CMK (cell line): ENCODE measurements at places on chromosomes 6 and 20.

DNA sequence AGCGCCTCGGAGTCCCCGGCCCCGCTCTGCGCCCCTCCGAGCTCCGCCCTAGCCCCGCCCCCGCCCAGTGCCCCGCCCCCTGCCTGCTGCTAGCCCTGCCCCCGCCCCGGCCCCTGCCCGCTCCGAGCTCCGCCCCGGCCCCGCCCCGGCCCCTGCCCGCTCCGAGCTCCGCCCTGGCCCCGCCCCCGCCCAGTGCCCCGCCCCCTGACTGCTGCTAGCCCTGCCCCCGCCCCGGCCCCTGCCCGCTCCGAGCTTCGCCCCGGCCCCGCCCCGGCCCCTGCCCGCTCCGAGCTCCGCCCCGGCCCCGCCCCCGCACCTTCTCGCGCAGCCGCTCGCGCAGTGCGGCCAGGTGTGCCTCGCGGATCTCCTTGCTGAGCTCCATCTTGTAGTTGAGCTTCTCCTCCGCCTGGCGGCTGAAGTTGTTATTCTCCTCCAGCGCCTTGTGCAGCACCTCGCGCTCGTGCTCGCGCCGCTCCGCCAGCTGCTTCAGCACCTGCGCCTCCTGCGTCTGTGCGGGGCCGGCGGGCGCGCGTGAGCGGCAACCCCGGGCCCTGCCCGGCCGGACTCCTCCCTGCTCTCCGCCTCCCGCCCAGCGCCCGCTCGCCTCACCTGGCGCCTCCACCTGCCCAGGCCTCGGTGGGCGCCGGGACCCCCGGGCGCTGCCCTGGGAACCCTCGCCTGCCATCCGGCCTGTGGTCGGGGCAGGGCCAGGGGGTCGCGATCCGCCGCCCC, 11.3 kb downstream of the STMN3 start:
- peak; percentile 51 for DNase-seq

- peak; percentile 24 for DNase-seq
Observed at GRCh38 chr20:52150440-52151258, 40.9 kb downstream of the ZFP64 start.

DNA sequence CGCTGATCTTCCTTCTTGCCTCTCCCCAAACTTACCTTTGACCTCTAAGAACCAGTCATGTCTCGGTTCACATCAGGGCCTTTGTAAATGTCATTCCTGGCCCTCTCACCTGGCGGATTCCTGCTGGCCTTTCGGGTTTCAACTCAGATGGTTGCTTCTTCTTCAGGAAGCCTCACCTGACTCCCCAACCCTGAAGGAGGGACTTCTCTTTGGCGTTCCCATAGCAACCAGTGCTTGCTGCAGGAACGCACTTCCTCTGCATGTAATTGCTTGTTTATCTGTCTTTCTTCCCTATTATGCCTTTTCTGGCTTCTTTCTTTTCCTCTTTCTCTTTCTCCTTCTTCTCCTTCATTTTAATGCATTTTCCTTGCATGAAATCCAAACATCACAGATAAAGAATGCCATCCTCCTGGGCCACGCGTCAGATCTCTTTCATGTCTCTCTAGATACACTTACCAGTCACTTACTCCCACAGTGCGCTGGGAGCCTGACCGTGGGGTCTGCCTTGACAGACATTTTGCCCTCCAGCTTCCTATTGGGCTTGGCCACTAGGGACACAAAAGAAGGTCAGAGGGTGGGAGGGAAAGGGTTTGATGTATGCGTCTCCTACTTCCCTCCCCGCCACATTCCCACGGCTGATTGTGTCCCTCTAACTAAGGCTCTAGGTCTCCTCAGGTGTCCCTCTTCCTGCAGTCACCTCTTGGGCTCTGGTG, 295.7 kb upstream of the TSHZ2 start:
- no peak for DNase-seq

- no peak for DNase-seq
Observed at GRCh38 chr20:9354579-9354978, 159.8 kb upstream of the LAMP5 start.

DNA sequence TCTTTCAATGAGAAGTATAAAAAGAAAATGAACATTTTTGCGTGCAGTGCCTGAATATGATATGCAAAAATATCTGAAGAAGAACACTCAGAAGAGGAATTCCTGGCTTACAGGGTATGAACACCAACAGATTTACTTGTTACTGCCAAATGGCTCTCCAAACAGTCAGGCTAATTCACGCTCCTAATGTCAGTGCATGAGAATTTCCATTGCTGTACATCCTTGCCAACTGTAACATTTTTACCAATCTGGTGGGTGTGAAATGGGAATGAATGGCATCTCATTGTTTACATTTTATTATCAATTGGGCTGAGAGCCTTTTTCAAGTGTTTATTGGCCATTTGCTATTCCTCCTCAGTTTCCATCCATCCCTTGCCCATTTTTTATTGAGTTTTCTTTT, 365.3 kb upstream of the MAP3K7 start:
- no peak for DNase-seq

- no peak for DNase-seq
Observed at GRCh38 chr20:61569825-61570224, 317.8 kb downstream of the CDH4 start.

GRCh38 chr20:44011251-44011940, 96.7 kb downstream of the TOX2 start:
- DNase-seq: no peak

DNA sequence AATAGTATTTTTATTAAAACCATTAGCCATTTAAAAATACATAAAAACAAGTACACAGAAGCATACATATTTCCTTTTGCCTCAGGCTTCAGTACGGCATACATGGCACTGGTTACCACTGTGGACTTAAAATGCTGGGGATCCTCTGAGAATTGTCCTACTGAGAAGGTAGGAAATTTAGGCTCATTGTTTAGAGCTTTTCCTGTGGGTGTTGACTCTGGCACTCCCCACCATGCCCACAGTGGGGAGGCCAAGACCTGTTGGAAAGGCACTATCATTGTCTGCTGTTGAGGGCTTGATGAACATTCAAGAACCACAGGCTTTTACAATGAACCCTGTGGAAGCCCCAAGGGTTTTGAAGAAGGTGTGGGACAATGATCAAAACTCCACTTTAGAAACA, 473.4 kb downstream of the BTBD3 start:
- DNase-seq: no peak

DNA sequence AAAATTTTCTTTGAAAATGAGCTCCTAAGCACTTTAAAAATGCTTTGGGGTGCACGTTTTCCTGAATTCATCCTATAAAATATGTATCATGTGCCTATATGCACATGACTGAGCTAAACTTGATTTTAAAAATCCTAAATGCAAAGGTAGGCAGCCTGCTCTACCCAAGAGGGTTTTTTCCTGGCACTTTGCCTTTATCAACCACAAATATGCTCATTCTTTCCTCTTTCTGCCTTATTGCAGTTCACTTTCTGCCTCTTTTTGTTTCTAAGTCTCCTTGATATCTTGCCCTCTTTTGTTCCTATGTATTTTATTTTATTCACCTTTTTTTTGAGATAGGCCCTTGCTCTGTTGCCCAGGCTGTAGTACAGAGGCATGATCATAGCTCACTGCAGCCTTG, 229.3 kb downstream of the GRM1 start:
- no peak for DNase-seq
